ENCODE measurements at places on chromosomes 11 and 22.

- no peak for DNase-seq
These were observed 11.1 kb upstream of the MYH9 start for GRCh38 chr22:36398601-36399471.

- DNase-seq: peak; percentile 86
These were observed 70.7 kb upstream of the THY1 start for GRCh38 chr11:119493712-119494111.

DNA sequence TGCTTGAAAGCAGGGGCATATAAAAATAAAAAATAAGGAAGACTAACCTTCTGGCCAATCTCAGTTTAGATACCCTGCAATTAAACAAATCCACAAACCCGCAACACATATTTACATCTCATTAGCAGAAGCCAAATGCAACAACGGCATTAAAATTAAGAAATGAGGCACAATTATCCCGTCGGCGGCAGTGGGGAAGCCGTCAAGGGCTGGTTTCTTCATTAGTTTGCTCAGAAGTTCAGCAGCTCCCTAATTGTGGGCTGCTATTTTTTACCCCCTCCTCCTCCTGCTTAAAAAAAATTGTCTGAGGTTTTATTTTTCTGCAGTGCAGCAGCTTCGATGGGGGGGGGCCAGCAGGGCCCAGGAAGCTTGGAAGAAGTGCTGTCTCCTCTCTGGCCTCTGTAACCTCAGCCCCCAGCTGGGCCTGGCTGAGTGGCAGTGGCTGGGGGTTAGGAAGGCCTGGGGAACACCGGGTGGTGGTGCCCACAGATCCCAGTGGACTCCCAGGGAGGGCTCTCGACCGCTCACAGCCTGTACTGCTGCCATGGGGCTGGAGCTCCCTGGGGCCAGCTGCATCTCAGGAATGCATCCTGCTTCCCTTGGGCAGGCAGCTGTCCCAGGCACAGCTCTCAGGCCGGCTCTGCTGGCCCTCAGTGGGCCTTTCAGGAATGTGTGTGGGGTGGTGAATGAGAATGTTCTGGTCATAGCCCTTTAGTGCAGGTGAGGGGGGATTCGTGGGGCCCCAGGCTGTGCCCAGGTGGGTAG lies 148.7 kb upstream of the B3GAT1 start:
- DNase-seq: no peak

DNA sequence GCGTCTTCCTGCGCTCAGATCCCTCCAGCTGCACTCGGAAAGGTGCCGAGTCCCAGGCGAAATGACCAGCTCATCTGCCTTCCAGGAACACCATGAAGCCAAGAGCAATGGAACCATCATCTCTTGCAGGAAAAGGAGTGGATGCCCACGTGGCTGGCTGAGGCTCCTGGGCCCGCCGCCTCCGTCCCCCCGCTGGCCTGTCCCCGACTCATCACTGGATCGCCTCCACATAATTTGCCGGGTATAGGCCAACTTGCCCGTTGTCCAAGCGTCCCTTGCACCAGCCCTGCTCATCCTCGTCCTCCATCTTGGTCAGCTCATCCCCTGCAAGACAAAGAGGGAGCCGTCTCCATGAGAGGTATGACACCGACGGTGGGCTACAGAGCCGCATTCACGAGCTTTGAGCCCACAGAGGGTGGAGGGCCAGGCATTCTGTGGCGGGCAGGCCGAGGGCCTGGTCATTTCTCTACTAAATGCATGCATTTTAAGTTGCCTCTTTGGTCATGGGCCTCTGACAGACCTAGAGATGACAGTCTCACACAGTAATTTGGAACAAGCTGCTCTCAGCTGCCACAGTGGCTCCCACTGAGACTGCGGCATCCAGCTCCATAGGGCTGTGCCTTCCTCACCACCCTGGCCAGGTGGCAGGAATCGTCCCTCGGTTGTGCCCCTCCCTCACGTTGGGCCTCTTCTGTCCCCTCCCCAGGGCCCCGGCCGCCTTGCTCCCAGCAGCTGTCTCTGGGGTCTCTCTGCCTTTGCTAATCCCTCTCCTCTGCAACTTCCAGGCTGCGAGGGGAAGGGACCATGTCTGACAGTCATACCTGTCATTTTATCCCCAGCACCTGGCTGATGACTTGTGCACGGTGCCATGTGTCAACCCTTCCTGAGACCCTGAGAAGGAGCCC lies 14.3 kb upstream of the ARFGAP3 start:
- DNase-seq: no peak

- DNase-seq: no peak
These were observed 436.9 kb downstream of the GUCY1A2 start for GRCh38 chr11:106581399-106581798.

- no peak for DNase-seq
These were observed 189.1 kb upstream of the FAT3 start for GRCh38 chr11:92035488-92035887.

DNA sequence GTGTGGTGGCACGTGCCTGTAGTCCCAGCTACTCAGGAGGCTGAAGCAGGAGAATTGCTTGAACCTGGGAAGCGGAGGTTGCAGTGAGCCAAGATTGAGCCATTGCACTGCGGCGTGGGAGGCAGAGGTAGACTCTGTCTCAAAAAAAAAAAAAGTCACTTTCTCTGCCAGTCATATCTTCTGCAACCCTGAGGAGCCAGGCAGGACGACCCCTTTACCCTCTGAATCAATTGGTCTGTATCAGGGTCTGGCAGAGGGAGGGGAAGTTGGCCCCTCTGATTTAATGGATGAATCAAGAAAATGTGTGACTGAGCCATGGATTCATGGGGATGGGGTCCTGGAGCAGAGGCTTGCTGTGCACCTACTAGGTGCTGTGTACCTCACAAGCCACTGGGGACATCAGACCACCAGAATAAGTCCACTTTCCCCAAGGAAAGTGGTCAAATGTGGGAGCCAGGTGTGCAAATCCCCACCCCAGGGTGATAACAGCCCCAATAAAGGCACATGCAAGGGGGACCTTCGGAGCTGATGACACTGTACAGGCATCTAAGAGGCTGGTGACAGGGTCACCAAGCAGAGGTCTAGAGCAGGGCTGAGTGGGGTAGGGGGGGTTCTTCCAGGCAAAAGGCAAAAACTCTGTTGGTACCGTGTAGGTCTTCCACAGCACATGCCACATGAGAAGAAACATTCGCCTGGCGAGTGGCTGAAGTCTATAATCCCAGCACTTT lies 29.0 kb downstream of the TXN2 start:
- DNase-seq: no peak

DNA sequence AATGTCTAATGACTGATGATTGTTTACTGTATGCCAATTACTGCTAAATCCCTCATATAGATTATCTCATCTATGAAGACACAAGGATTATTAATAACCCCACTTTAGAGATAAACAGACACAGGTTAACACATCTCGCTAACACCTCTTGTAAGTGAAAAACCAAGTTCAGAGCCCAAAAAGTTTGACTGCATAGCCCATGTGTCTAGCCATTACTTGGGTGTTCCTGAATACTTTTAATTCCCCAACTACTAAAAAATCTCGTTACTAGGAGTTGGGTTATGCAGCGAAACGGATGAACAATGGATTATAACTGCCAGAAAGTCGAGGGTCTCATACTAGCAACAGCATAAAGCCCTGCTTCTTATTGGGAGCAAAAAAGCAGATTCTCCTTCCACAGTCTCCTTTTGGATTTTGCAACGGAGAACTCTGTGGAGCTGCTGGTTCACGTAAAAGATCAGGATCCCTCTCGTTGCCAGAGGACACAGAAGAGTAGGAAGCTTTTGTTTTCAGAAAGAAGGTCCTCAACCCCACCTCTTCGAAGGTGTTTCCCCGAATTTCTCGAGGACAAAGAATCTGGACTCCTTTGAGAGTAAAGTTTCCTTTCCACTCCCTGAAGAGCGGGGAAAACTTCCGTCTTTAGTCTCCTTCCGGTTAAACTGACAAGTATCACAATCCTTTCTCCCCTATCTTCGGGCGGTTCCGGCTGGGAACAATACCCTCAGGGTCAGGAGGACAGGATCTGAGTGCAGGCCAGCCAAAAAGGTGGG lies 979 bp downstream of the ZBED5 start:
- DNase-seq: no peak

DNA sequence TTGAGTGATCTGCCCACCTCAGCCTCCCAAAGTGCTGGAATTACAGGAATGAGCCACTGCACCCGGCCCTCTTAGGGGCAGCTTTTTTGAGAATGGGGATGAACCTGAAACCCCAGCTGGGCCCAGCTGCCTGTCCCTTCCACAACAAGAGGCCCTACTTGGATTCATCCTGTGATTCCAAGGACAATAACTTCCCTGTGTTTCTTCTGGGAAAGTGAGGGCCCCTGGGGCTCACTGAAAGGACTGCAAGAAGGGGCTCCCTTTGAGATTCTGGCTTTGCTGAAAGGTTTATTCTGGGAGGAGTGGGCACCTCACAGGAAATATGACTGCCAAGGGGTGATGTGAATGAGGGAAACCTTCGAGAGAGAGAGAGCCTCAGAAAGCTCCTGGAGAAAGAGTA lies 12.3 kb upstream of the GNAZ start:
- DNase-seq: peak; percentile 41

- no peak for DNase-seq
These were observed 25.0 kb downstream of the GDPD5 start for GRCh38 chr11:75500742-75501141.

DNA sequence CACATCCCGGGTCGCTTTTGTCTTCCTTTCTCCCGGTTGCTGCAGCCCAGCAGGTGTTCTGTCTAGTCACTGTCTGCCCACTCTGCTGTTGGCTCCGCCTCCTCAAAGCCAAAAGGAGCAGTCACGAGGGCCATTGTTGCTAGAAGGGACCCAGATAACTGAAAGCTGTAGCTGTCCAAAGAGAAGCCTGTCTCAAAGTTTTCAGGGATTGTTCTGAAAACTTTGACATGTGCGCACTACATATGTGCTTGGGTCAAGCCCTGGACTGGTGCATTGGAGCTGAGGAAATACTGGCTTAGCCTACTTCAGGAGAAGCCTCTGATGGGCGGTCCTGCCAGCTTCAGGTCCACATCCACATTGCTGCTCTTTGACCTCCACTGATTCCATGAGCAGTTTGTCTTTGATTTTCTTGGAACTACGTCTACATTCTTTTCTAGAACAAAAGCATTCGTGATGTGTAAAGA lies 8.8 kb upstream of the OR2AT4 start:
- DNase-seq: peak; percentile 21

GRCh38 chr11:46721286-46721685 lies 2.3 kb downstream of the F2 start:
- no peak for DNase-seq

- DNase-seq: no peak
These were observed 635 bp upstream of the LDHA start for GRCh38 chr11:18393581-18394274.

DNA sequence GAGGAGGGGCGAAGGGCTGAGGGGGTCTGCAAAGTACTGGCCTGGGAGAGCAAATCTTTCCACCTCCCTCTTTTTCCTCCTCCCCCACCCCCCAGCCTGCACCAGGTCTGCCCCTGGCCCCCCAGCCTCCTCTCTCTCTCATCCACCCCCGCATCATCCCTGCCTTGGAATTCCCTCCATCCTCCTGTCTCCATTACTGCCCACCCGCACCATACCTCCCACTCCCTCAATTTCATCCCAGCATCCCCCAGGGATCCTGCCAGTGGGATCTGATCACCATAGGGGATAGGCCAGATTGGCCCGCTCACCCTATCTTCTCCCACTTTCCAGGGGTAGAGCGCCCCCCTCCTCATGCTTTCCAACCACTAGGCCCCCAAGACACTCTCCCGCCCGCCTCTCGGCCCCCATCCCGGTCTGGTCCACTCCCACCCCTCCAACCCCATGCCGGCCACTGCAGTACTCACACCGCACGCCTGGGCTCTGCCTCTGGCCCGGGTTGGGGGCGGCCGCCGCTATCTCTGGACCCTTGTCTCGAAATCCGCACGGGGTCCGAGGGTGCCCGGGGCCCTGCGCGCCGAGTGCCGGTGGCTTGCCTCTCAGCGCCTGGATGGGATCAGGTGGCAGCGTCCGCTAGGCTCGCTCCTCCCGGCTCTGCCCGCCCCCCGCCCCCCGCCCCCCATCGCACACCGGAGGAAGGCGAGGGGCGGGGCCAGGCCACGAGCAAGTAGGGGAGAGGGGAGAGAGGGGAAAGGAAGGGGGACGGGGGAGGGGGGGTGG lies at the start of gene GAL3ST3:
Gene GAL3ST3, minus strand, starts transcription at position 615 of the 777 bp plus-strand sequence. CDS start 3,746 bp downstream, outside the sequence.
- DNase-seq: no peak

DNA sequence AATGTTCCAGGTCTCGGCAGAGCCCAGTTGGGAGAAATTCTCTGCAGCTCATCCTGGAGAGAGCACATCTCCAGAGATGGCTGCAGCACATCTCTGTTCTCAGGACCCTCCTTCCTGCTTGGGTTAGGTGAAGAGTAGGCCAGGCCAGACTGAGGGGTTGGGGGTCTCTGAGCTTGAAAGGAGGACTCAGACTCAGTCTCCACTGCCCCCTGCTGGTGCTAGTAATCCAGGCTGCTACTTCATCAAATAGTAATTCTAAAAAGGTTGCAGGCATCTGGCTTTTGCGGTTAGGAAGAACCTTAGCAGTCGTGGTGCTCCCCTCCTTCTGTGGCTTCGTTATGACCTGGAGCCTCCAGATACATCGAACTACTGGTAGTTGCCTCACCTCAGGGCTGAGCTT lies 9.7 kb downstream of the TUB start:
- DNase-seq: peak; percentile 90

- no peak for DNase-seq
These were observed 14.6 kb upstream of the MYRF start for GRCh38 chr11:61737636-61738386.

DNA sequence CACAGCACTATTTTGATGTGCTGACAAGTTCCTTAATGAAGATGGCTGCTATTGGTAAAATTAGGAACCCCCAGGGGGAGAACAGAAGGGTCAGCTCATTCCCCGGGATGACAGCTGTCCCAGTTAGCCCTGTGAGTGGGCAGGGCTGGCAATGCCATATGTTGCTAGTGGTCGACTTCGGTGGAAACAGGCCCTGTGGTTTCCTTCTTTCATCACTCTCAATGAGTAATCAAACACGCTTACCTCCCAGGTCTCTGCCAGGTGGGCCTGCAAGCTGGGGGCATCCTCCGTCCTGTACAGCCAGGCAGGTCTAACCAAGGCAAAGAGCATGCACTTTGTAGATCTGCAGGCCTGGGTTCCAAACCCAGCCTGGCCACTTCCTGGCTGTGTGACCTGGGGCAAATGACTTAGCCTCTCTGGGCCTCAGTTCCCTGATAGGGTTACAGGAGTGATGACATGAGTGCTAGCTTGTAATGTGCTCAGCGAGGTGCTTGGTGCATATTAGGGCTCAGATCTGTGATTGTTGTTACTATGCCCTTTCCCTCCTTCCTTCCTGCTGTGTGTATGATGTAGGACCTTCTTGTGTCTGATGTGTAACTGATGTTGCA lies 85.2 kb downstream of the TSPAN18 start:
- no peak for DNase-seq

DNA sequence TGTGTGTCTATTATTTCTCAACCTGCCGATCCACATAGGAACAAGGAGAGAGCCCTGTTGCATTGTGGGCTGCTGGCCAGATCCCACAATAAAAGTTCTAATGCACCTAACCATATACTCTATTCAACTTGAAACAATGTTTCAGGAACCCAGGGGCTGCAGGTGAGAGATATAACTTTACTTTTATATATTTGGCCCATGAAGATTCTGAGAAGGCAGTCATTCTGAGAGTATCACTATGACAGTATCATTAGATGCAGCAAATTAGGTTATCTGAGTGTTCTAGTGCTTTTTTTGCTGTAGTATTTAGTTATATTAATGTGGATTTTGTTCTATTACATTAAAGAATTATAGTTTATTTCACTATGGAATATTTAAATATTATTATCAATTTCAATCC lies 655.1 kb upstream of the ARHGAP42 start:
- DNase-seq: no peak

GRCh38 chr22:43319661-43320486 lies 23.3 kb downstream of the SCUBE1 start:
- no peak for DNase-seq

GRCh38 chr11:34356130-34356529 lies 1.7 kb downstream of the ABTB2 start:
- DNase-seq: no peak

Measured in H1 (cell line).